ENCODE measurements at places on chromosomes 7 and 10.

DNA sequence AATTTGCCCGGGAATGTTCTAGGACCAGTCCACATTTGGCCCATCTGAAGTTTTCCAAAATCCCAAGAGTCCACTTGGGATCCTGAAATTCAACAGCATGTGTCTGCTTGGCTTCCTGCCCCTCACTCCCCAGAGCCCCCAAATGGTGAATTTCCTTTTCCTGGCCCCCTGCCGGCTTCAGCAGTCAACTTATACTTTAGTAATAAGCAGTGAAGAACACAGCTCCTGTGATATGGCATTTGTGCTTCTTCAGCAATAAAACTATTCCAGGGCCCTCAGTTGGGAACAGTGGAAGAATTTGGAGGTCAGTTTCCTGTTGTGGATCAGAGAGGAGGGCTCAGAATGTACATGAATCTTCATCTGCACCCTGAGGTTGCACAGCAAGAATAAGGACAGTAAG is 51.1 kb downstream of the PRF1 start:
- no peak for DNase-seq

- DNase-seq, result no peak
These were observed 34.2 kb downstream of the PDZD8 start for GRCh38 chr10:117341061-117341460.

DNA sequence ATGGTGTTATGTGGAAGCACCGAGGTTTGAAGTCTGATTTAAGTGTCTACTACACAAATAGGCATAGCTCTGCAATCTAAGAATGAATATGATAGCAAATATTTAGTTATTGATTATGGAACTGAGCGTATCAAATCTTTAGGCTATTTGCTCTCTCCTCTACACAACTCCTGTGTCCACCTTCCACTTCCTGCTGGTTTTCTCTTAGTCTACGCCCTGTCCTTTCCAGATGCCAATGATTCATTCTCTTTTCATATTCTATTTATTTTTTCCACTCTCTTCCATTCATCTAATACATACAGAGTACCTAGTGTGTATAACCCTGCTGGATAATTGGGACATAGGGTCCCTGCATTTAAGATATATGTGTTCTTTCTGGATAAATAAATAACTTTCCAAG is 83.7 kb downstream of the DGKB start:
- no peak for DNase-seq

GRCh38 chr7:125530553-125530952 is 600.9 kb upstream of the POT1 start:
- no peak for DNase-seq

GRCh38 chr10:75367021-75367487 is 34.5 kb downstream of the ZNF503 start:
- DNase-seq, result no peak

DNA sequence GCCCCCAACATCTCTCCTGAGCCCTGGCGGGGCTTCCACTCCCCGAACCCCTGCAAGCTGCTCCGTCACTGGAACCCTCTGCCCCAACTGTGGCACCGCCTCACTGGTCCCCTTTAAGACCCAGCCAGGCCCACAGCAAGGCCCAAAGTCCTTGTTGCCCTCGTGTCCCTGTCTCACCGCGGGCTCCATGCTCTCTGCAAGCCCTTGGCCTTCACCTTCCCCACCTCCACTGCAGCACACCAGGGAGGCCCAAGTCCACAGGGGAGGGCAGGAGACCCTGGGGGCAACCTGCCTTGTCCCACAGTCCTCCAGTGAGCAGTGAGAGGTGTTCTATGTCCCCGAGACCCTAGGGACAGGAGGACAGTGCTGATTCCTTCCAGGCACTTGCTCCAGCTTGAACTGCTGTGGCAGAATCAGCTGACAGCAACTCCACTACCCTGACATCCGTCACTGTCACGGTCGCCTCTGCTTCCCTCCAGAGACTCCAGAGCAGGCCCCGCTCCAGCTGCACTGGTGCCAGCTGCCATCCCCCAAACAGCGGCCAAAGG is 105.3 kb downstream of the CYTH3 start:
- no peak for DNase-seq

- no peak for DNase-seq
These were observed 1178.5 kb upstream of the C7orf33 start for GRCh38 chr7:147412109-147412508.

DNA sequence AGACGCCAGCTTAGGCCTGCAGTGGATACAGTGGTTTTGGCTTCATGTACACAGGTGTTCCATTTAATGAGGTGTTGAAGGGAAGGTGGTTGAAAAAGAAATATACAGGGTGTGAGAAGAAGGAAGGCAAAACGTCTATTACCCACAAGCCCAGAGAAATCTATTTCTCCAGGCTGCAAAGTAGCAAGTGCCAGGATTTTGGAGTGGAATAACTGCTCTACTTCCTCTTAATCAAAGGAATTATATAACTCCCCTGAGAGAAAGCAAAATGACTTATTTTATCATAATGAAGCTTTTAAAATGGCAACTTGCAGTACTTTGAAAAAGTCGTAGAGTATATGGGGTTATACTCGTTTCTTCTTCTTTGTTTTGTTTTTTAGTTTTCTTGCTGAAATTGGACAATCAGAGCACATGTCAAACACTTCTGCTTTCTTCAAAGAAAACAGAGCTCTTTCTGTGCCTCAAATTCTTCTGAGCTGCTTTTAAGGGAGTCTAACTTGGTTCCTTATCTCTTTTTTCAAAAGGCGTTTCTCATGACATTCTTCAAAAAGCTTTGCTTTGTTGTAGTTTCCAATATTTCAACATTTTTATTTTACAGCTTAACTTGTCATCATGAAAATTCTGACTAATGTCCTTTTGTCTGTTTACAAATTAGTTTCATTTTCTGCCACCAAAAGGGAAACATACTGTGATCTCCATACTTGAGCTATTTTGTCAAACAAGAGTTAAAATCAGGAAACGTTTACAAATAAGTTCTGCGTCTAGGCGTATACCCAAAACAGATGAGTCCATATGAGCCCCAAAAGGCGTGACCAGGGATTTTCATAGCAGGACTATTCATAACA is 289.7 kb downstream of the FRMD4A start:
- DNase-seq, result no peak

DNA sequence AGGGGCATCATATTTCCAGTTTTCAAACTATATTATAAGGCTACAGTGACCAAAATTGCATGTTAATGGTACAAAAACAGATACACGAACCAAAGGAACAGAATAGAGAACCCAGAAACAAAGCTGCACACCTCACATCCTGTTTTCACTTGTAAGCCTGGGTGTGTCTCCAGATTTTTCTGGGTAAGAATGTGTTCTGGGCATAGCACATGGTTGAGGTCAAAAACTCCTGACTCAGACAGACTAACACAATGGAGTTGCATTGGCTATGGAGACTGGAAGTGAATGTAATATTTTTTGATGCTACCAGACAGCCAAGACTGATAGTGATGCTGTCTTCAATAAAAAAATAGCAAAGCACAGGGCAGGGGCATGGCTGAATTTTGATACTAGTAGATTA is 1175.2 kb downstream of the NXPH1 start:
- no peak for DNase-seq

Measured in natural killer cell (primary cell).